ENCODE measurements at places on chromosomes 5 and 9. TPM values are rescaled to one million over a fixed set of nuclear protein-coding genes. Genes with fewer than 3 reads are reported as not detected.

DNA sequence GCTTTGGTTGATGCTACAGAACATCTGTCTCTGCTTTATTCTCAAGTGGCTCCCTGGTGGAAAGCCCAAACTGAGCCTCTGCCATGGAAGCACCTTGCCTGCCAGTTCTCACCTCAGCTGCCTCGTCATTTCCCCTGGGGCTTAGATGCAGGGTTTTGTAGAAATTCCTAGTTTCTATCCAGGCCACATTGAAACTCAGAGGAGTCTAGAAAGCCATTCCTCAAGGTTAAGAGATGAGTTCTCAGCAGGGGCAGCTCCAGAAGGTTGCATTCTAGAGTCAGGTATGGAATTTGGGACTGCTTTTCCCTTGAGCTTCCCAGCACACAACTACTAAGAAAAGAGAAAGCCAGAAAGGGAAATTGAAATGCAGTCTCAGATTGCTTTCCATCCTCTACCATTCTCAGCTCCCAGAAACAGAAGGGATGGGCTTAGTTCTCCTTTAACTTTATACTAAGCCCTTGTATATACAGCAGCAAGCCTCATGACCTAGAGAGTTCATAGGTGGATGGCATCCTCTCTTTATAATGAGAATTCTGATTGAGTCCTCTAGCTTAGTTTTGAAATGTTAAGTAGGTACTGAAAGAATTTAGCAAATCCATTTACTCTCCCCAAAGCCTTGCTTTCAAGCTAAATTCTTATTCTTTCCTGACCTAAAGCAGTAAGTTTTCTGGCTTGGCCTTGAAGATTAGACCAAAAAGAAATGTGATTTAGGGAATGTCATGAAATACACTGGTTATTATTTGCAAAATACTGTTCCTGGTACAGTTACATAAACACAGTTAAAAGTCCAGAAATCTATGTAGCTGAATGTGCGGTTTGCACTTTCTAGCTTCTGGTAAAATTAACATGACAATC, 66.0 kb upstream of the MEF2C start:
- no peak for DNase-seq

GRCh38 chr9:1294641-1295258, 244.6 kb downstream of the DMRT2 start:
- no peak for DNase-seq

DNA sequence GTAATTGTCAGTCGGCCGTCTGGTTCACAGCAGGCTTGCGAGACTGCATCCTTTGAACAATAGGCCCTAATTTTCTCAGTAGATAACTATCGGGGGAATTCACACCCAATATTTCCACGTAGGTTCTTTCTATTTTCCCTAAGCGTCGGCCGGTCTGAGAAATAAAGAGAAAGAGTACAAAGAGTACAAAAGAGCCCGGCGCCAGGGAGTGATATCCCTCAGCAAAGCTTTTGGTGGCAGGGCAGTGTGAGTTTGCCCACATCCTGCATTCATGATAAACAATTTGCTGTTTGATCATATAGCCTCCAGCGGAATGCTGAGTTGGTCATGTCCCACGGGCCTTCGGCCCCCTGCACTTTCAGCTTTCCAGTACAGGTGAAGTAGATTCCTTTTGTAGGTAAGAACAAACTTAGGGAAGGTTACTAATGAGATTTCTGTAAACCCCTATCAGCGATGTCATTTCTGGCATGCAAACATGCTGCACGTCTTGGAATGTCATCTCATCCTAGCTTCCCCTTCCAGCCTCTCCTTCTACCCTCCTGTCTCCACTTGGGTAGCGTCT, 4.7 kb upstream of the PTGR1 start:
- no peak for DNase-seq

DNA sequence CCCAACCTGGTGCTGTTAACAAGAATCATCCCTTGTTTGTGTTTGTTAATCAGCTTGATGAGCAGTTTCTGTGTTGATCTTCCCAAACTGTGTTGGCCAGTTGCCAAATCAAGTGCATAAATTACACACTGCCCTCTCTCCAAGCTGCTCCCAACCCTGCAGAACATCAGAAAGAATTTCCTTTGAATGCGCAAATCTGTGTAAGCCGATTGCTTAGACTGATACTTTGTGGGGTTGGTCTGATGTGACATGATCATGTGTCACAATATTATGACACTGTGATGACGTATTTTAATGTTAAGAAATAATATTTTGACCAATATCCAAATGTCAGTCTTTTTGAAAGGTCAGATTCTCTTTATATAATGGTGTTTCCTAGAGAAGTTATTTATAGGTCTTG, 766.4 kb upstream of the WWC1 start:
- DNase-seq: no peak

- DNase-seq: no peak
Measured at GRCh38 chr9:35731415-35732184, 395 bp downstream of the TLN1 start.

- DNase-seq: peak; percentile 47
Measured at GRCh38 chr5:61052882-61053281, 107.9 kb downstream of the NDUFAF2 start.

The PAEP gene
- 2.9 TPM for total RNA-seq

The C1QTNF3 gene
- total RNA-seq: 0.69 TPM

- peak; percentile 45 for DNase-seq
Measured at GRCh38 chr5:17190242-17190778, 27.1 kb upstream of the BASP1 start.

The CCT5 gene
- total RNA-seq: 671 TPM

The PTPRD gene
- 45.3 TPM for total RNA-seq

The CCDC152 gene
- not detected for total RNA-seq

The SV2C gene
- total RNA-seq: not detected

The CXXC5 gene
- total RNA-seq: 13.2 TPM

- DNase-seq: no peak
Measured at GRCh38 chr5:177552839-177553455, 1.4 kb downstream of the FAM193B start.

DNA sequence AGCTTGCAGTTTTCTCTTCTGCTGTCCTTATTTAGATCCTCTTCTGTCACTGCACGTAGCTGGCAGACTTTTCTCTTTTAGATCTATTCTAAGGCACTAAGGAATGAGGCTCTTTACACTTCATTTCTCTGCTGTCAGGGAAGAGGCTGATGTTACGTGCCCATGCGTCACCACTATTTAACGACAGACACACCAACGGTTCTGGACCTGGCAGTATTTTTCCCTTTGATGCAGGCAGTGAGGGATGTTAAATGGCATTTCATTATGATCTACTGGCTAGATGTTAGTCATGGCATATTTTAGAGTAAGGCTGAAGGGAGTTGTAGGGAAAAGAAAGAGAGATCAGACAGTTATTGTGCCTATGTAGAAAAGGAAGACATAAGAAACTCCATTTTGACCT, 8.2 kb upstream of the CRHBP start:
- DNase-seq: no peak

The TEX48 gene
- total RNA-seq: not detected

GRCh38 chr9:33289936-33290246, 425 bp upstream of the NFX1 start:
- DNase-seq: no peak

The RNF183 gene
- total RNA-seq: not detected

- DNase-seq: no peak
Measured at GRCh38 chr5:14143841-14144585, 871 bp downstream of the TRIO start.

GRCh38 chr5:91311697-91312501, 71.2 kb downstream of the ARRDC3 start:
- DNase-seq: peak; percentile 96

DNA sequence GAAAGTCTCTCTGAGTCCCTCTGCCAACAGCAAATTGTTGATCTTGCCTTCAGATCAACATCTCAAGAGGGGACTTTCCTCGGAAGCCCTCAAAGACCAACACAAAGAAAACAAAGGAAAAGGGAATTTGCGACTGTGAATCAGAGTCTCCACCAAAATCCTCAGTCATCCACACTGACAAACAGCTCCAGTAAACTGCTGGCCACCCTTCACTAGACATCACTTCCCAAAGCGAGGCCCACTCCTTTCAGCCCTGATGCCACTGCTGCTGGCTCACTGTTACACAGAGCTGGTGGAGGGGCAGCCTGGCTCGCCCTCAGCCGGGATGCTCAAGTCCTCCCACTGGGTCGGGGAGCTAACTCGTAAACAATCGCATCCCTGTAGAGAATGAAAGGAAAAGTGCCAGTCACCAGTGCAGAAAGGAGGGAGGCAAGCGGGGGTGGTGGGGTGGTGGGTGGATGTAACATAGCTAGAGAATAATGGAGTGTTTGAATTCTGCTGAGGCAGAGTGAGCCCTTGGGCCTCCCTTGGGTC, 1.3 kb downstream of the FGF1 start:
- DNase-seq: no peak

The IL5 gene
- total RNA-seq: not detected

DNA sequence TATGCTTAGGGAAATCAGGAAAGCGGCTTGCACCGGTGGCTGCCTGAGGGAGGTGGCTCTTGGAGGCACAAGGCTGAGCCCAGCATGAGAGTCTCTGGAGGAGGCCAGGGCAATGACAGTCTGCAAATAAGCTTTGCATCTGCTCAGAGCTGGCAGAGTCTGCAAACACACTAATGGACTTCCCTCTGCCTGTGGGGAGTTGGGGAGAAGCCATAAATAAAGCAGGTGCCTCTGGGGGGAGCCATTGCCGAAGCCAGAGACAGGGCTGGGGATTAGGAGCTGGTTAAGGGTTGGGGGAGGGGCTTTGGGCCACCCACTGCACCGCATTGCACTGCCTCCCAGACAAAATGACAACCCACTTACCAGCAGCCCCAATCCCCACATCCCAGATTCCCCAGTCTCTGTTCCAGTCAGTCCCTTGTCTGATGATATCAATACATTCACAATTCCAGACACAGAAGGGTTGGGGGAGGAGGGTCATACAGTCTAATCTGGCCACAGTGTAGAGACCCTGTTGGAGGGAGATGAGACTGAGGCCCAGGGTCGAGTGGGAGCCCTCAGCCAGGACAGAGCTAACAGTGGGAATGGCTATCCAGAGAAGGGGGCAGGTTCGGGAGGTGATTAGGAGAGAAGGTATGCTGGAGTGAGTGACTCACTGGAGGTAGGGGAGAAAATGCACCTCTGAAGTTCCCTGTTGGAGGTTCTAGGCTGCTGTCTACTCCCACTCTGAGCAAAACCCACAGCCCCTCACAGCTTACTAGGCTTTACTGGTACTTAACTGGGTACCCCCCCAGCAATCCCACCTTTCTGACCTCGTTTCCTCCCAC, 53.7 kb downstream of the PAX5 start:
- DNase-seq: no peak

Measured in NCI-H460 (cell line).